ENCODE measurements at places on chromosomes 3 and 15.

DNA sequence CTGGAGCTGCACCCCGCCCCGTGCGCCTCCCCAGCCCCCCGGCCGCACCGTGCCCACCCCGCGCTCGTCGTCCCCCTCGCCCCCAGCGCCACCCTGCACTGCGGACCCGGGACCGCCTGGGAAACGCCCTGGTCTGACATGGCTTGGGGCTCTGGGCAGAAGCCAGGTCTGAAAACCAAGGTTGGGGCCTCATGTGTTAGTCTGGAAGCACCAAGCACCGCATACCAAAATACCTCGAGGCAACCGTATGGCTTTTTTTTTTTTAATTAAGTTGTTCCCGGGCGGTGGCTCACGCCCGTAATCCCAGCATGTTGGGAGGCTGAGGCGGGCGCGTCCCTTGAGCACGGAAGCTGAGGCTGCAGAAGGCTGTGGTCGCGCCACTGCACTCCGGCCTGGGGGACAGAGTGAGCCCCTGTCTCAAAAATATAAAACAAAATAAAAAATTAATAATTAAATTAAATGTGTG, 91.5 kb upstream of the CHD2 start:
- no peak for DNase-seq

GRCh38 chr15:66251065-66251789, 2.3 kb downstream of the MEGF11 start:
- no peak for DNase-seq

GRCh38 chr3:5663601-5664000, 476.1 kb downstream of the EDEM1 start:
- no peak for DNase-seq

DNA sequence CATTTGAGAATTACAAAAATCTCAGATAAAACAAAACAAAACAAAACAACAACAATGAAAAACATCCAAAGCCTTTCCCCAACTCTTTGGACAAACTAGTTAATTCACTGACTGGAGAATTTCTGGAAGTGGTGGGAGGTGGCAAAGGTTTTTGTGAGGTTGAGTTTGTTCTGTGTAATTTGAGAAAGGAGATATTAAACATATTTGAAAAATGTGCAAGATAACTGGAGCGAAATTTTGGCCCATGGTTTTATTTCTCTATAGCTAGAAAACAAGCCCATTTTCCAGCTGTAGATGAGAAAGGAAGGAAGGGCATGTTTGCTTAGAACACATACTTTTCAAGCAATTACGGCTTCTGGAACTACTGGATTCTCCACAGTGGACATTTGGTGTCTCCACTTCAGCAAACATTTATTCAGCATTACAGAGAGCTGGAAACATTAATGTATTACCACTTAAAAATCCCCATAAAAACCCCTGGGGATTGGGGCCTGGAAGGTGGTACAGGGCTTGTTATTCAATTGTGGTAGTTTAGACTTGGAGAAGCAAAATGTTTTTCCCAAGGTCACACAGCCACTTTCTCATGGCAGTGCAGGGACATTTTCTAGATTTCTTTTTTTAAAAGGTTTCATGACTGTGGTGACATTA, 135.8 kb downstream of the THSD4 start:
- no peak for DNase-seq

- DNase-seq: no peak
These were observed at the start of gene ZBTB47 for GRCh38 chr3:42653560-42654330. Gene ZBTB47 (plus strand): TSS chr3:42653697. CDS start chr3:42658356, 4,659 bp downstream.

DNA sequence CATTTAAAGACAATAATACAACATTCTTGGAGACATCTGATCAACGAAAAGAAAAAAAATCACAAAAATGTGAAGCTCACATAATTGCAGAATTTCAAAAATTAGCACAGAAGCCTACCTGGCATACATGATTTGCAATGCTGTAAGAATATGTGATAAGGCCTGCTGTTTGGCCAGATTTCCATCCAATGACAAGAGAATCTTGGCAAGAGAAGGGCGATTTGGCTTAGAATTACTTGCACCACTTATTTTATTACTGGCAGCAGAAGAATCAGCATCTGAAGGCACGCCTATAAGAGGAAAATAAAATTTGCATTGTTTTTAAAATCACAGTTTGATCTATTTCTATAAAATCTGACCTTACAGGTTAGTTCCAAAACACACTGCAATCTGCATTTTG, 70.3 kb upstream of the OCA2 start:
- DNase-seq: no peak

DNA sequence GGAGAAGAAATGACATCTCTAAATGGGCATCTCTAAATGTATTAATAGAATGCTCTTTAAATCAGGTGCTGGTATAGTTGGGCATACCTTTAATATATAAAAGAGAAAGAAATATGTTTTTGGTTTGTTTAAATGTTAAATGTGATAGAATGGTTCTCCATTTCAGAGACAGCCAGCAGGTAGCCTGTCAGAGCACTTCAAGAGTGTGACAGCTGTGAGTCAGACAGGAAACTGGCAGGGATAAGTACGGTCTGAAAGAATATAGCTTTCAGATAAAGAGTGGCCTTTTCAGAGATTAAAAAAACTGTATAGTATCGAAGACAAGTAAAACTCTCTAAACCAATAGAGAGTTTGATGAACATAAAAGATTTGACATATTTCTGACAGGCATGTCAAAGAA, 654.1 kb downstream of the IGSF11 start:
- no peak for DNase-seq

All from activated CD4-positive, alpha-beta T cell treated with anti-CD3 and anti-CD28 coated beads for 1 hour (primary cell).